ENCODE measurements at places on chromosomes 6 and 20.

- no peak for DNase-seq
These were observed 79.1 kb downstream of the DTD1 start for GRCh38 chr20:18666803-18667415.

GRCh38 chr6:155223646-155224451 lies 40.0 kb upstream of the CLDN20 start:
- no peak for DNase-seq

DNA sequence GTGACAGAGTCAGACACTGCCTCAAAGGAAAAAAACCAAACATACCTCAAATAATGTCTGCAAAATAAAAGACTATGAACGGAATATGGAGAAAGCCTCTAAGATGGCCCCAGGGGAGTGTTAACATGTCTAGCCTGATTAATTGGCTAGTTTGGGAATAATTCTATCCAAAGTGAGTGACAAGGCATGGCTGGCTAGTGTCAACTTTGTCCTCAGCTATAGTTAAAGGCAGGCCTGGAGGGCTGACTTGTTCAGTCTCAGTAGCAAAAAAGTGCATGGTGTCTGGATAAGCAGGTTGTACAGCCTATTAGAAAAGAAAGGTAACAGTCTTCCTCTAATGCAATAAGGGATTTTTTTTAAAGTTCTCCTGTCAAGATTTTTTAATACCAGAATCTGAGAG lies 32.7 kb downstream of the GCNT2 start:
- DNase-seq = no peak

GRCh38 chr20:5511082-5511481 lies 194.3 kb upstream of the PROKR2 start:
- no peak for DNase-seq

GRCh38 chr6:107116328-107116892 lies 1.1 kb upstream of the BEND3 start:
- DNase-seq = no peak
